Brain (organoid and tissue), 16 donors: ENCODE measurements at places on chromosomes 5 and 9. TPM values are rescaled to one million over a fixed set of nuclear protein-coding genes. Genes with fewer than 3 reads are reported as not detected.

Gene MCTP1
- polyA plus RNA-seq: 1.6 TPM

Gene SPINK7
- polyA plus RNA-seq: not detected

Gene SLC25A48
- polyA plus RNA-seq: 23.1 TPM

Gene MARCOL
- polyA plus RNA-seq: not detected

Gene CXCL14
- polyA plus RNA-seq: 34.7 TPM

Gene TMEM252
- not detected for polyA plus RNA-seq

Gene SLC45A2
- 0.15 TPM for polyA plus RNA-seq

Gene TXNDC8
- polyA plus RNA-seq: not detected

Gene CYLC2
- not detected for polyA plus RNA-seq

DNA sequence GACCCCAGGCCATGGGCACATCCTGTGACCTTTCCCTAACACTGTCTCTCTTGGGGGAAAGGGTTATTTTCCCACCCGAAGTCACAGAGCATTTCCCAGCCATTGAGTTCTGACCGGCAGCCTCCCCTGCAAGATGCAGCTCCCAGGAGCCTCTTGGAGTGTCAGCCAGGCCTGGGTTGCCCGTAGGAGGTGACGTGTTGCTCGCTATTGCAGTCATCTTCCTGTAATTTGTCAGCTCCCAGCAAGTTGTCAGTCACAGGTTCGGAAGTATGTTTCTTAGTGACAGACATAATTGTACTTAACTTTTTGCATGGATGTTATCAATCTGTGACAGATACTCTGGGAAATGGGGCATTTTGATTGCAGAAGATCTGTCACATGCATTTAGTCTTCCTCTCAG lies 74.5 kb downstream of the MVB12B start:
- DNase-seq: no peak

GRCh38 chr5:128409166-128409800 lies 128.8 kb downstream of the FBN2 start:
- peak; percentile 49 for DNase-seq

DNA sequence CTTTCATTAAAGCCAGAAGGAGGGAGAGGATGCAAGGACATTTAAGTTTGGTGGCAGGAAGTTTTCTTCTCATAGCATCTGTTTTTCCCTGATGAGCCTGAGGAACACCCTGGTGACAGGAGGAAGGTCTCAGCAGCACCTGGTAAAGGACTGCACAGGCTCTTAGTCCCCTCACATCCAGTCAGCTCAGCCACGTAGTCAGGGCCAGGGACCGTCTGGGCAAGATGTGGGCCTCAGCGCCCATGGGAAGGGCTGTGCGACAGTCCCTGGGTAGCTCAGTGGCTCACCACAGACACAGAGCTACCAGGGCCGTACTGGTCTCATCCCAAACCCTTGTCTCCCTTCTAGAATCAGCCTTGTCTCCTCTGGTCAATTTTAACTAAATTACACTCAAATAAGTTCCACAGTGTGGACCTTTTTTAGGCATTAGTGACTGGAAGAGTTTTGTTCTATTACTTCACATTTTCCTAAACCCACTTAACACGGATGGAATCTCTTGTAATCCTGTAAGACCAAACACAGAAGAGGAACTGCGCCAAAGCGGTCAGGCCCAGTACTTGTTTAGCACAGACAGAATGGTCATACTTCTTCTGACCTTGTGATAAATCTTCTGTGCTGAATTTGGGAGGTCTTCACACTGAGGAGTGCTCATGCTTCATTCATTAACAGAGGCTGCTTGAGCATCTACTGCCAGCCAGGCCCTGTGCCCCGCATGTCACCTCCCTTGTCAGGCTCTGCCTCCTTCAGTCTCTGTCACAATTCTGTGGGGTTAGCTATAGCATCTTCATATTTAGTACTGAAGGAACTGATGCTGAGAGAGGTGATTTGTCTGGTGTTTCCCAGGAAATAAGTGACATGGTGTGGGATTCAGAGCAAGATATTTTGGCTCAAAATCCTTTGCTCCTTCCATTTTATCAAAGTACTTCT lies 91.4 kb downstream of the ANGPTL2 start:
- DNase-seq: no peak

DNA sequence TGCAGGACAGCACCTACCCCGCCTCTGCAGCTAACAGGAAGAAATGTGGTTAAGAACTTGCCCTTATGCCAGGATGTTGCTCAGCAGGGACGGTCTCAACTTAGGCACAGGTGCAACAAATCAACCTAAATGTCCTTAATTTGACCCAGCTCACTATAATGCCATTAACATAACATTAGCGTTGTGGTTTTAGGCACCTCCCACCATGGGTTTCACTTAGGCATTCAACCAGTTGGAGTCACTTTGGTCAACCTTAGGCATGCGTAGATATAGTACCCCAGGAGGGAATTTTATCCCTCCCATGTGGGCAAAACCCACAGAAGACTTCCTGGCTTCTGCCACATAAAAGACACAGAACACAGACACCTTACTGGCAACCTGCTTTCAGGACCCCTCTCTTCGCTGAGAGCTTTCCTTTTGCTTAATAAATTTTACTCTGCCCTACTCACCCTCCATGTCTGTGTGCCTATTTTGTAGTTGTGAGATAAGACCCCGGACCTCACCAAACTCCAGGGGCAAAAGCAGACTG lies 8.7 kb upstream of the ERAP1 start:
- DNase-seq: no peak

GRCh38 chr9:37178742-37179141 lies 58.4 kb downstream of the ZCCHC7 start:
- DNase-seq: no peak

DNA sequence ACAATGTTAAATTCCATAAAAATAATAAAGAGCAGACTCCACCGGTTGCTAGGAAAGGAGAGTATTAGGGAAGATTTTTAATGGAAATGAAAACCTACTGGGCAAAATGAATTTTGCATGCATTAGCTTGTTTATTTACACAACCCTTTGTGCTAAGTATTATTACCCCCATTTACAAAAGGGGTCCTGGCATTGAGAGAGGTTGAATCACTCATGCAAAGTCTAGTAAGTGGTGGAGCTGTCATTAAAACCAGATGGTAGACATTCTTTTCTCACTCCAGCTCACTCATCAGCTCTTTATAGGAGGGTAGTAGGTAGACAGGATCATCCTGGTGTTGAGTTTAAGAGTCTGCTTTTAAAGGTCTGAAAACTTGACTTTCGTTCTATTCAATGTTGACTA lies 395.1 kb downstream of the PLK2 start:
- DNase-seq: no peak

GRCh38 chr9:93406371-93406770 lies 45.1 kb upstream of the FAM120A start:
- no peak for DNase-seq

DNA sequence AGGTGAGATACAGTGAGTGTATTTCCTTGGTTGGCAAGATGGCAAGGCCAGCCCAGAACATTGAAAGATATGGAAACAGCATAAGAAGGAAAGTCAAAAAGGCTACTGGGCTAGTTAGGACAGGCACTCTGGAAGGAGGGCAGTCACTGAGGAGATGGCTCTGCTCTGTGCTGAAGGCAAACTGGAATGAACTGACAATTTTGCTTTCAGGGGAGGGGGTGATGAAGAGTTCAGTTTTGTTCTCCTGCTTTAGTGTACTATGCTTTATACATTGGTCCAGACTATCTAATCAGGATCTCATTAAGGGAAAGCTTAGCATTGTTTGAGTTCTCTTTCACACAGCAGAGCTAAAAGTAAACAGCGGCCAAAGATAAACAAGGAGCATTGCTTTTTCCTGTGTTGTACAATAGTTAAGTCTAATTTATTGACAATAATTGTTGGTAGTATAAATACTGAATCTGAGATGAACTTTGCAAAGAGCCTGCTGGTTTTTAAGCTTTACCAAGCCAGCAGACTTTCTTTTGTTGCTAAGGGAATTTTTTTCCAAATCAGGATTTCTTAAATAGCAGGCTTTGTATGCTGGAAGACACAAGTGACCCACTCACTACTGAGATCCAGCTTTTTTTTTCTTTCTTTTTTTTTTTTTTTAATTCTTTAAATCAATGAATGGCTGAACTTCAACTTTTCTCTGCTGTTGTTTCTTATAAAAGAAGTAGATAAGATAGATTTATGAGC lies 355.5 kb downstream of the ARRDC3 start:
- peak; percentile 25 for DNase-seq

- no peak for DNase-seq
These were observed 9.0 kb upstream of the SETD9 start for GRCh38 chr5:56900395-56900794.

GRCh38 chr9:90684106-90684505 lies 41.5 kb upstream of the DIRAS2 start:
- no peak for DNase-seq

DNA sequence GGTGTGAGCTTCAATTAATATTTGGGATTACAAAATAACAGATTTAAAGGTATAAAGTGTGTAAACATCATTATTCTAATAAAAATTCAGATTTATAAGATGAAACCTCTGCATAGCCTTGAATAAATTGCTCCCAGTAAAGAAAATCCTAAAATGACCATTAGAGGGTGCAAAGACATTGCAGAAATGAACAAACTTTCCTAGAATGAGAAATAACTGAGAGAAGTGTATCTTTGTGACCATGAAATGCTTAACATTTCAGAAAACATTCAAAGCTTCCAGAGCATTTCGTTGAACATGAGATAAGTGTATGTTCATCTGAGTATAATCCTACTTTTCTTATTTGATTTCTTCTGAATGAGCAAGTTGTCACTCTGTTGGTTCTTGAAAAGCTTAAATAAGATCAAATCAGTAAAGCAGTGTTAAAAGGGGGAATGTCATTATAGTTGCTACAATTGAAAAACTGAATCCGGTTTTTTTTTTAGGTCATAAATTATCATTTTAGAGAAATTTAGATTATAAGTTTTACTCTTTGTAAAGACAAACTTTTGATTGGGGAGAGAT lies 24.7 kb upstream of the NUDT12 start:
- DNase-seq: peak; percentile 83

- no peak for DNase-seq
These were observed 133.7 kb upstream of the FBXL17 start for GRCh38 chr5:108515517-108516105.

DNA sequence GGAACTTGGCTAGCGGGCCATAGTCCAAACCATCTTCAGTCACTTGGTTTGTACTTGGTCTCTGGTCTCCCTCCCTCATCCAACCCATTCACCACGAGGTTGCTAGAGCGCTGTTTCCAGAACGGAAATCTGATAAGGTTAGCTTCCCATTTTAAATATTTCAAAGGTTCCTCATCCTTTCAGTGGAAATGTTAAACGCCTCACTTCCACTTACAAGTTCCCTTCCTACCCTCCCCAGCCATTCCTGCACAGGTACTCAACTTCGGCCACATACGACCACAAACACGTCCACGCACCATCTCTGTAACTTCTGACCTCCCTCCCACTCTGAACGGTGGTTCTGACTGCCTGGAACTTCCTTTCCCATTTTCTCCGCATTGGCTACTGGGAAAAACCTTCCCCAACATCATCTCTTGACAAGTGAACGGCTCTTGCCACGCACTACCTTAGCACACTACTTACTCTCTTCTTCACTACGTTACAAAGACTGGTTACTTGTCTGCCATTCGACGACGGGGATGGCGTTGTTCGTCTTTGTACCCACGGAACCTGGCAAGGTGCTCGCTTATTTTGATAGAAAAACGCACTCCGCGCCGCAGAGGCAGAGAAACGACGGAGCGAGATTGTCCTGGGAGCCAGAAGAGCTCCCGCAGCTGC lies 629 bp downstream of the CCNH start:
- DNase-seq: peak; percentile 39

GRCh38 chr5:73367650-73368049 lies 80.9 kb downstream of the FOXD1 start:
- no peak for DNase-seq

GRCh38 chr5:176770431-176770830 lies 39.9 kb upstream of the UNC5A start:
- no peak for DNase-seq
